Neural progenitor cell (in vitro differentiated cells): ENCODE measurements at places on chromosomes 7 and 10.

DNA sequence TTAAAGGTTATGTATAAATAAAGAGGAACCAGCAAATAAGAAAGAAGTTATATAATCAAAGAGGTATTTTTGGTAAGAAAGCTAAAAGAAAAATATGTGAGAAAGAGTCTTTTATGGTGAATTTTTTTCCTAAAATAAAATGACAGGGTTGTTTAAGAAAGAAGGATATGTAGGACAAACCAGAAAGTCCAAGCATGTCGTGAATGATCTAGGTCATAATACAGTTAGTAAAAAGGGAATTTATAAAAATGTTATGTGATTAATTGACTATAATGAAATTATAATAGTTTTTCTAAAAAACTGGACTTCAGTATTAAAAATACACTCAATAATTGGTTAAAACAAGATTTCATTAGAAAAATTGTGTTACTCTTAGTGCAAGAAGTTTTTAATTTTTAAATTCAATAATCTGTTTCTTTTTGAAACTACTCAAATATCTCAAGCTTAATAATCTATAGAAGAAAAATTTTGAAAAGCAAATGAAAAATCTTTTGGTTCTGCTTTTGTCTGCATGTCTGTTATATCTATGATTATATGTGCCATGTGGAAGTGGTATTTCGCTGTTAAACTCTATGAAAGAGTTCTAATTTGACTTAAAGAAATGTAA is 23.3 kb downstream of the AVL9 start:
- peak; percentile 82 for DNase-seq

DNA sequence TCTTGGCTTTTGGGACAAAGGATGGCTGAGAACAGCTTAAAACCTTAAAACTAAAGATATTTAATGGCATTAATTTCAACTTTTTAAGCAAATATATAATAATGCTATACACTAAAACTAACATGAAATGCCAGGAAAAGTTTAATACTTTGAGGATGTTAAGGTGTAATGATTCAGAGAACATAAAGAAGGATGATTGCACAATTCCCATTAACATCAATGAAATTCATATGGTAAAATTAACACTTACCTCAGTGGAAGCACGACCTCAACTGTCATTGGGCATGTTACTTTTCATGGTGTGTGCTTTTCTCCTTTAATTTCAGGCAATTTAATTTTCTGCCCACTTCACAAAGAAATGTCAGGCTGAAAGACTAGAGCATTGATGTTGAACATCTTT is 171.7 kb downstream of the KCND2 start:
- DNase-seq, result no peak

- DNase-seq, result no peak
Observed at GRCh38 chr10:10584161-10584560, 433.5 kb upstream of the CELF2 start.

DNA sequence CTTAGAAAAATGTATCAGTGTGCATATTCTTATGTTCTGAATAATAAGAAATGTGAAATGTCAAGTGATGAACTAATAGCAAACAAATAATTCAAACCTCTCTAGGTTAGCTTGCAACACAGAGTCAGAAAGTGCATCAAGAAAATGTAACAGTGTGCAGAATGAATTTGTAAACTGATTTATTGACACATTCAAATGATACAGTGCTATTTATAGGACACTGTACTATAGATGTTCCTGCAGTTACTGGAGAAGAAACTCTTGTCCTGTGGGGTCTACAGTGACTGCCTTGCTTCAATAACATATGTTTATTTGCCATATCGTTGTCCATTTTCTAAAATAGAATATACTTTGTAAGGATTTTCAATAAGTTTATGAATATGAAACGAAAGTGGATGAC is 639.0 kb downstream of the CNTNAP2 start:
- no peak for DNase-seq

DNA sequence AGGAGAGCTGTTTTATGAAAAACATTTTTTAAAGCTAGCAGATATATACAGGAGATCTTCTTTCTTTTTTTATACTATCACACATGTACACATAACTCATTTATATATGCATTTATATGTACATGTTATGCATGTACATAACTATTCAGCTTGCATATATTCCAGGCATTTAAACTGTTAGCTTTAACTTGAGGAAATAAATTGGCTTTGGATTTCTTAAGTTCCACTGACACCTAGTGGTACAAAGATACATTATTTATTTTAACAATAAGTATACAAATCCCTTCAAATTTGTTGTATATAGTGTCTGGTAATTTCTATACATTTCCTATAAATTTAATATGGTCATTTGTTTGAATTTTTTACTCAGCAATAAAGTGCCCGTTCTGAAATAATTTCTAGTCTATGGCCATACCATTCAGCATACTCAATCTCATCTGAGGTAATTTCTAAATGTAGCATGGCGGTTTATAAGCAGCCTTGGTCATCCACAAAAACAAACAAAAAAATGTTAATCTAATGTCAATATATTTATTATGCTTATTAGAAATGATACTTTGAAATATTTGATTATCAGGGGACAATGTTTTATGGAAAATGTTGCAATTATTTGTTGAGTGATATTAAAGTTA is 11.6 kb downstream of the ZDHHC6 start:
- DNase-seq, result peak; percentile 8

- DNase-seq, result no peak
Observed at GRCh38 chr10:80466724-80467326, 12.7 kb downstream of the TSPAN14 start.

- DNase-seq, result peak; percentile 51
Observed at GRCh38 chr10:23001901-23002516, 74.2 kb downstream of the ARMC3 start.

GRCh38 chr10:6049031-6049400 is 13.2 kb downstream of the IL2RA start:
- DNase-seq, result no peak

DNA sequence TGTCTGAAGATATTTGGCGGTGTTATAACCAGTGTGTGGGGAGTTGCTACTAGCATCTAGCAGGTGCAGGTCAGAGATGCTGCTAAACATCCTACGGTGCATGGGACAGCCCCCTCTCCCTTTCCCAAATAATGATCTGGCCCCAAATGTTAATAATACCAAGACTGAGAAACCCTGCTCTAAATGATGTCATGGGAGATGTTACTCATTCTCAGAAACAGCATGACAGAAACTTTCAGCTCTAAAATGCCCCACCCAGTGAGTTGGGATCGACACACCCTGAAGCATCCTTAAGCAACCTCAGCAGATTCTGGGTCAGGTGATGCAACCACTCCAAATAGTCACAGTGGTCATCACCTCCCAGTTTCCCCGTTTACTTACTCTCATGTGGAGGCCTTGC is 108.8 kb upstream of the MPP7 start:
- DNase-seq, result no peak

- no peak for DNase-seq
Observed at GRCh38 chr7:108463613-108464012, 7.4 kb upstream of the NRCAM start.

DNA sequence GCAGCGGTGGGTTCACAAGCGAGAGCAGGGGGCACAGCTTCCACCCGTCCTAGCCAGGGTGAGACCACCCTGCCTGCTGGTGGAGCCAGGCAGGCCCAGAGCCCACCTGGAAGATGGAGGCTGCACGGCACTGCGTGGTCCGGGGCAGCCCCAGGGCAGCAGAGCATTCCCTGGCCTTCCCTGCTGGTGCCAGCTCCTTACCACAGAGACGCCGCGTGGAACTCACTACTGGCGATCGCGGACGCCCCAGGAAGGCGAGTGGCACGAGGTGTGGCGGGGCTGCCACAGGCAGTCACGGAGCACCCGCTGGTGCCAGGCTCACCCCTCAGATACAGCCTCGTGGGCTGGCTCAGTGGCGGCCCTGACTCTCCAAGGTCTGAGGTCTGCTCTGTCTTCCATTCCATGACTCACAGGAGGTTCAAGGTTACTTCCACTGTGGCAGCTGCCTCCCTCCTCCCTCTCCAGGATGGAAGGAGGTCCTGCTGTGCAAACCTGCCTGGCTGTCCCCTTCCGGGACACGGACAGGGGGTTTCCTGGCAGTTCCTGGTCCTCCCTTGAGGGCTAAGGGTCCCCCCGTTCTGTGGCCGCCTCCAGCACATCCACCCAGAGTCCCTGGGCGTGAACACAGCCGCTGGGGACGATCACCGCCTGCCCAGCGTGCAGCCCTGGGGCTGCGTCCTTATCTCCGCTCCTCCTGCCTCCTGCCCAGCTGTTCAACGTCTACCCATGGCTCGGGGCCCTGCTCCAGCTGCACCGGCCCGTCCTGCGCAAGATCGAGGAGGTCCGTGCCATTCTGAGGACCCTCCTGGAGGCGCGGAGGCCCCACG is 3.1 kb downstream of the CYP2W1 start:
- no peak for DNase-seq

DNA sequence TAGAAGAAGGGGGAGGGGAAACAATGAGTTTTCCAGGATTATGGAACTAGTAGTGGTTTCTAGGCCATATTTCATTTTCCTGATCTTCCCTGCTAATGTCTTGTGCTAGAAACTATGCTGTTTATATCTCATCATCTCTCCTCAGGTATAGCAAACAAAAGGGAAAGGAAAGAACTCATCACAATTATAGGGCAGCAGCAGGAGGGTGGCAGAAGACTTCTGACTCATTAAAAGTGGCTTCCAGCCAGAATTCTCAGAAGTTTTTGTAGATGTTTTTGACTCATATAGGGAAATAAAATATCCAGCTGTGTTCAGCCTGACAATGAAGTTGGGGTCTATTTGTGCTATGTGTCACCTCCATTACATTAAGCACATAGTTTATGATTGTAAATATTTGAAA is 6.5 kb downstream of the AHR start:
- no peak for DNase-seq

DNA sequence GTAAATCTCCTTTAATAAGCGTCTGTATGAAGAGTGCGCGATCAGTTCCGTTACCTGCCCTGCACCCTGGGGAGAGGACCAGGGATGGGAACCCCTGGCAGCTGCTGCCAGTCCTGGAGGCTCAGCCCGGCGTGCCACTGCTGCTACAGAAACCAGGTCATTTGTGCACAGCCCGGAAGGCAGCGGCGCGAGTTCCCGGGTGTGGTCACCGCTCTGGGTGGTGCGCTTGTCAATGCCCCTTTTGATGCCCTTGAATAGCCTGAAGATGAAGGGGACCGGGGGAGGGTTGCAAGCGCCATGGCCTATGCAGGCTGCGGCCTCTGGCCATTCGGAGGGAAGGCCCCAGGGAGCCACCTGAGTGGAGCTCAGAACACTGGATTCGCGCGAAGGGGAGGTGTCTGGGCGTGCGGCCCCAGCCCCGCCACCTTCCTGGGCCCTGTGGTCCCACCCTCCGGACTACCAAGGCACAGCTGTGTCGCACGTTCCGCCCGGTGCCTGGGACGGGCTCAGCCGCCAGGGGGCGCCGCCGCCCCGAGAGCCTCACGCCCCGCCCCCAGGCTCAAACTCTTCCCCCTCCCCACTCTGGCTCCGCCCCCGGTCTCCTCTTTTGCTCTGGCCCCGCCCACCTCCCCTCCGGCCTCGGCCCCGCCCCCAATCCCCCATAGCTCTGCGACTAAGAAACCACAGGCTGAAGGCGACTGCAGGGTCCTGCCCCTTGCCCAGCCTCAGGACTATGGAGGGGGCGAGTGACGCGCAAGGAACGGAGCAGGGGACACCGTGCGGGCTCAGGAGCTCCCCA is 16.5 kb downstream of the AP5Z1 start:
- peak; percentile 93 for DNase-seq

DNA sequence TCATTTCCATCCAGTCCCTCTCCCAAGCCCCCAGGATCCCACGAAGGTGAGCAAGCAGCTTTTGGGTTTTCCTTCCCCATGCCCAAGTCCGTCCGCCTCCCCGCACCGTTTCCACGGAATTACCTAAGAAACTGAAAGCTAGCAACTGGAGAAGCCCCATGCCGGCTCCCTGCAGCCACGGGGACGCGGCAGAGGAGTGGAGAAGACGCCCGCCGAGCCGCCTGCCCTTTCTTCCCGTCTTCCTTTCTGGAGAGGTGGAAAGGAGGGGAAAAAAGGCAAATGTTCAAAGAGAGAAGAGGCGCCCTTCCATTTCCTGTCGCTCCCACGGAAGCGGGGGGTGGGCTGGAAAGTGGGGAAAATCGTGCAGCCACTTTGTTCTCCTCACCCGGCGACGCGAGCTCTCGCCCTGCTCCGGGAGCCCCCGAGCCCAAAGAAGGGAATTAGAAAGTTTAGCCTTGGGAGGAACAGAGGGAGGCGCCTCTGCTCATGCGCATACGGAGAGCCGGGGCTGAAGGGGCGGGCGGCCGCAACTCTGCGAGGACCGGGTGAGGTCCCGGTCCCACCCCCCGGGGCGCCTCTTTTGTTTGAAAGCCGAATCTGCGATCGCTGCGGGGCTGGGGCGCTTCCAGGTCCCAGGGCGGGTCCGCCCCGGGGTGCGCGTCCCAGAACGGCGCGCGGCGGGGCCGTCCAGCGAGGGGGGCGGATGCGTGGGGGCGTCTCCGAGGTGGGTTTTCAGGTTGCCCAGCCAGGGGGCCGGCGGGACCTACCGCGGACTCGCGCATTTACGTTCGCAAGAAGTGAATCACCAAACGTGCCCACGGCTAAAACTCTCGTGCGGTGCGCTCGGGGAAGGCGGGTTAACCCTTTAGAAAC is at the start of gene LAMB1:
TSS of gene LAMB1 (minus strand) at position 436 of the 873 bp plus-strand sequence. CDS start at position 160, 276 bp downstream.
- DNase-seq, result peak; percentile 90

- DNase-seq, result no peak
Observed at GRCh38 chr10:54613162-54613561, 187.9 kb downstream of the PCDH15 start.

GRCh38 chr10:123559066-123559822 is 106.9 kb upstream of the GPR26 start:
- DNase-seq, result peak; percentile 81

GRCh38 chr7:155918720-155919390 is 106.6 kb upstream of the SHH start:
- DNase-seq, result no peak

GRCh38 chr10:132243141-132243540 is 56.4 kb downstream of the DPYSL4 start:
- DNase-seq, result peak; percentile 34

- no peak for DNase-seq
Observed at GRCh38 chr10:75883081-75884072, 452.0 kb downstream of the LRMDA start.

DNA sequence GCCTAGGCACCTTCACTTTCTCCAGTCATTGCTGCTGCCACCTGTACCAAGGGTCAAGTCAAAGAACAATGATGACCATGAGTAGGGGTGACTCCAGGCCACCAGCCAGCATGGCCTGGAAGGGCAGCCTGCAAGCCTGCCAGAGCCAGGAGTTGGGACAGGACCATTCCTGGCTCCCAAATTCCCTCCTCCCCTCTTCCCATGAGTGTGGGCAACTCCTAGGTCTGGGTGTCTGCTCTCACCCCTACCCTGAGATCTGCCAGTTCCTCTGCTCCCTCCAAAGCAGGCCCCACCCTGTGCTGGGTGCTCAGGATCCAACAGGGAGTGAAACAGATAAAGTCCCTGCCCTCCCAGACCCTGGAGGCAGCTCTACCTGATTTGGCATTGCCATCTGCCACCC is 125.8 kb upstream of the NANOS1 start:
- DNase-seq, result no peak

GRCh38 chr10:125691160-125691981 is 8.4 kb upstream of the TEX36 start:
- no peak for DNase-seq

DNA sequence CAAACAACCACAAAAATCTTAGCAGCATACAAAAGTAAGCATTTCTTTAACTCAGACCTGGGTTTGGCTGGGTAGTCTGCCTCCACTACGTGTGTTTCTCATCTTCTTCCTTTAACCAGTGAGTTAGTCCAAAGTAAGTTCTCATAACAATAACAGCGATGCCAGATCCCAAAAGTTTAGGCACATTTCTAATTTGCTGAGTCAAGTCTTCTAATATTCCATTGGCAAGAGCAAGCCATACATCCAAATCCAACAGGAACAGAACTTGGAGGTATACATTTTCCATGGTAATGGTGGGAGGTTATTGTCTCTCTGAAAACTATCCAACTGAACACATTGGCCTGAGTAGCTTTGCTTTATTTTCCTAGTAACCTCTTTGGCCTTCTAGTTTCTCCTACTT is 115.7 kb upstream of the CNTNAP2 start:
- DNase-seq, result no peak
